ENCODE measurements at places on chromosomes 7 and 10. TPM values are rescaled to one million over a fixed set of nuclear protein-coding genes. Genes with fewer than 3 reads are reported as not detected.
A peak's percentile ranks its signal among the peaks of the same experiment; 100 is the strongest.

- ATAC-seq, result peak; percentile 42
Measured at GRCh38 chr7:66055321-66055956, 20.2 kb upstream of the ASL start.

GRCh38 chr10:93471110-93471651 lies 11.0 kb downstream of the MYOF start:
- ATAC-seq, result peak; percentile 81

GRCh38 chr10:109977382-109977806 lies 30.4 kb upstream of the ADD3 start:
- ATAC-seq, result no peak

DNA sequence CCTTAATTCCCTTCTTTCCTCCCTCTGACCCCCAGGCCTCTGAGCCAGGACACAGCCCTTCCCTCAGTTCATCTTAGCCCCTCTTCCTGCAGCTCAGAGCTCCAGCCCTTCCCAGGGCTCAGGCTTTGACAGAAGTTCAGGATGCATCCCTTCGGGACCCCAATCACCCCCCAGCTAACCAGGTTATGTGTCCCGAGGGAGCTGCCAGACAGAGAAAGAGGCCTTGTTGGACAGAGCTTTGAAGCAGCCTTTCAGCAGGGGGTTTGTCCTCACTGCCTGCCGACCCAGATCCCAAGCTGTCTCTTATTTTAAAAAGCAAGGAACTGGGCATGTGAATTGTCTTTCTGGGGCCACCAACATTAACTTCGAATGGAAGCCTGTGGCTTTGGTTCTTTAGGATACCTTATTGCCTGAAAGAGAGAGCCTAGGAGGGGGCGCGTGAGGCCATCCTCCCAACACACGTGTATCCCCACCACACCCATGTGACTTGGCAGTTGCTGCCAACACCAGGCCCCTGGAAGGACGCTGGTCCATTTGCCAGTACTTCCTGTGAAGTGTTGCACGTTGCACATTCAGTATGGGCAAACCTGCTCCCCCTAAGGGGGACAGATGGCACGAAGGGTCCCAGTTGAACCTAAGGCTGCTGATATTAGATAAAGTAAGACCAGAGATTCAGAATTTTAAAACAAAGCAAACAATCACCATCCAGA lies 858 bp downstream of the CCDC136 start:
- no peak for ATAC-seq

DNA sequence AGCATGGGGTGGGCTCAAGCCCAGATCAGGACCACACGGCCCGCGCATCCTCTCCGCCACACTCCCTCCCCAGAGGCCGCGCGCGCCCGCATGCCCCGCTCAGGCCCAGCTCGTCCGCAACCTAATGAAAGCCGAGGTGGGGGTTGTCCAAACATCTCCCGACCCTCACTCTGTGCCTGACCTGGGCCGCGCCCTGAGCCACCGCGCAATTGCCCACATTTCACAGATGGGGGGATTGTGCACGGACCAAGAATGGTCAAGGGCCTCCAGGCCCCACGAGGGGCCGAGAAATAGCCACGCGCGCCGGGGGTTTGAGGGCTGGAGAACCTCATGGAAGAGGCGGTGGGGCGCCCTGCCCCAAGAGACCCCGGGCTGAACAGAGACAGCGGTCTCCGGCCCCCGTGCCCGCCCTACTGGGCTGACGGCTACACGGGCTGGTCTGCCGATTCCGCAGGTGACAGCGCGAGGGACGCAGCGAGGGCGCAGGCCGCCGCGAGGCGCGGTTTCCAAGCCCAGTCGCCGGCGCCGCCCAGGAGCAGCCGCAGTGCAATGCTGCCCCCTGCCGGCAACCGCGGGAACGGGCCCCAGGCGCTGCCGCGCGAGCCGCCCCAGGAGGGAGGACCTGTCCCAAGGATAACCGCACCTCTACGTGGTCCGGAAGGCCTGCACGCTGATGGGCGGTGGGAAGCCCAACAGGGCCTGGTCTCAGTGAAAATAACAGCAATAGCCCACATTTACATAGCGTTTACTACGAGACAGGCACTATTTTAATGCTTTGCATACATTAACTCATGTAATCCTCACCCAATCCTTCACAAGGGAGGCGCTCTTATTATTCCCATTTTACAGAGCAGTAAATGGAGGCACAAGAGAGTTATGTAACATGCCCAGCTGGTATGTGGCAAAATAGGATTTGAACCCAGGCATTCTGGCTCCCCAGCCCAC lies 10.5 kb upstream of the GRID1 start:
- ATAC-seq, result peak; percentile 97

Gene VTI1A
- total RNA-seq, result 35.2 TPM

DNA sequence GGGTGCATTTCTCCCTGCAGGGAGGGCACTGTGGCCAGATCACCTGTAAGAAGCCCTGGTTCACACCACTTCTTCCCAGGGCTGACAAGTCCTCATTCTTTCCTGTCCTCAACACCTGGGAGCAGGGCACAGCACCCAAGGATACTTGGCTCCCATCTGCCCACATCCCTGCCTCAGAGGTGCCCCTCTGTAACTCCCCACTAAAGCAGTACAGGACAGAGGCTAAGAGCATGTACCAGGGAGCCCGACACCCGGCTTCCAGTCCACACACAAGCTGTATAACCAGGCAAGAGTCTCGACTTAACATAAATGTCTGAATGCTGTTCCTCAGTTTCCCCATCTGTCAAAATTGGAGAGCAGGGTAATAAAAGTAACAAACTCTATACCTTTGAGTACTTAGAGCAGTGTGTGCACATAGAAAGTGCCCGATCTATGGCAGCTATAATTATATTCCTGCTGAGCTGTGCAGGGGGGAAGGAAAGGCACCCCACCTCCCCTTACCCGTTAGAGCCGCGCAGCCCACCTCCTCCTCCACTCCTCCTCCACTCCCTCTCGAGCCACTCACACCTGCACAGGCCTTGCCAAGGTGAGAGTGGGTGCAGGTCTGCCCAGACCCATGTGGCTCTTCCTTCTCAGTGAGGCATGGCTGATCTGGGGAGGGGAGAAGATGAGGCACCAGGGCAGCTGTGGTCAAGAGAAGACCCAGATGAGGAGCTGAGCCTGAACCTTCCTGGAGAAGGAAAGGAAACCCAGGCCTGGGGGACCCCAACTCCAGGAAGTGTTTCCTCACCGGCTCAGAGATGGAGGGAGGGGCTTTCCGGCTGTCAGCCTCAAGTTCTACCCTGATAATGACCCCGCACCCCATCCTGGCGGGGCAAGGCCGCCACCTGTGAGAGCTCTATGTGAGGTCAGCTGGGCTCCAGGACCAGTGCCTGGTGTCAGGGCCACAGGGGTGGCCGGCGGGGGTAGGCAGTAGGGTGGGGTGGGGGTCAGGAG lies 22.6 kb downstream of the PODXL start:
- ATAC-seq, result no peak

Gene CPA2
- total RNA-seq, result not detected

- ATAC-seq, result no peak
Measured at GRCh38 chr7:36521911-36522310, 132.2 kb downstream of the ANLN start.

GRCh38 chr7:5333121-5334045 lies 50.6 kb downstream of the SLC29A4 start:
- no peak for ATAC-seq

- ATAC-seq, result no peak
Measured at GRCh38 chr10:60453036-60453435, 63.4 kb upstream of the ANK3 start.

DNA sequence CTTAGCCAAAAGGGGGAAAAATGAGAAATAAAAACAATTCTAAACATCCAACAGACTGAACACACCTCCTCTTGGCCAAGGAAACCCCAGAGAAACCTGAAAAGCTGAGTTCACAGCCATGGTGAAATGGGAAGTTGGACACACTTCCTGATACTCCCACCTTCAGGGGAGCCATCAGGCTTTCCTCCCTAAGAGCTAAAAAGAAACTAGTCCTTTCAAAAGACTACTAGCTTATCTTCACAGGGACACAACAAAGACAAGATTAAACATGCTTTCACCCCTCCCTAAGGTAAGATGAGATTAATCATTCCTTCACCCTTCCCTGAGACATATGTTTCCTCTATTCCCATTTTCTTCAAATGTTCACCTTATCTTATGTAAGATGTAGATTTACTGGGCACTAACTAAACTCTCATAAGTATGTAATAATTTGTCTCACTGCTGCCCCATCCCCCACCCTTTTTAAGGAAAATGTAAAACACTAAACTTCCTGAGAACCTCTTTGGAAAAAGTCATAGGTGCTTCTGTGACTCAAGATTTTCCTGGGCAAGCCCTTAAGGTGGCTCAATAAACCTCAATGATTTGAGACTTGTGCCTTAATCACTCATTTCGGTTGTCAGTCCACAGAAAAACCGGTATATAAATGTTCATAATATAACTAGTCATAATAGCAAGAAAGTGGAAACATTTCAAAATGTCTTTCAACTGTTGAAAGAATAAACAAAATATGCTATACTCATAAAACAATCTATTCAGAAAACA lies 40.5 kb downstream of the HTR7 start:
- ATAC-seq, result no peak

Gene LRRC4
- not detected for total RNA-seq

DNA sequence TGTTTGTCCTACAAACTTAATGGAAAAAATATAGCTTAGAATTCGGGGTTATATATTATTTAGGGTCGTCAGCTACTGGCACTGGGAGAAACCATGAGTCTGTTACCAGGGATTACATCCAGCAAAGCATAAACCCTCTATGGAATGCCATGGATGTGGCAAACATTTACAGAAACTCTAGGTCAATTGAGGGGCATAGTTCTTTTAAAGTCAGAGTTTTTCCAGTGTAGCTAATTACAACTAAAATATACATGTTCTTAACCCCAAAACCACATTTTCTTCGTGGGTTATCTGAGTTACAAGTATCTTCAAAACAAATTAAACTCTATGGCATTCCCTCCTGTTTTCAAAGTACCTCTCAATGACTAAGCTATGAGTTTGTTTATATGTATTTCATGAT lies 99.3 kb upstream of the THSD7A start:
- ATAC-seq, result no peak

Measured in activated T-helper 17 cell treated with anti-CD3 and anti-CD28 coated beads, Interleukin-2, amount 50 U/mL, for 72 hours (primary cell).